ENCODE measurements at places on chromosomes 12 and 14.
A peak's percentile ranks its signal among the peaks of the same experiment; 100 is the strongest.

DNA sequence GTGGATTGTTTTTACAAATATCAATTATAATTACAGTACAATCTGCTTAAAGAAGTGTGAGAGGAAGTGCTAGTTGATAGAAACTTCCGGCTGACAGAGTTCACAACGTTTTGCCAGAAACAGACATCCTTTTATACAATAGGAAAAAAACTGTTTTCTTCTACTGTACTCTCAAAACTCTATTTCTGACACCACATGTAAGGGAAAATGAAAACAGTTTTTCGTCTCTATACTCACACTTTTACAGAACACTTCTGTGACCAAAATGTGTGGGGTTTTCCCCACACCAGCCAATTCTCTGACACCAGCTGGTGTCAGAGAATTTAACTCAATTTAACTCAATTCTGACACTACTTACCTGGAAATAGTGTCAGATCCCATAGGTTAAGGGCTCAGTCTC, 24.2 kb upstream of the HIF1A start:
- no peak for DNase-seq

DNA sequence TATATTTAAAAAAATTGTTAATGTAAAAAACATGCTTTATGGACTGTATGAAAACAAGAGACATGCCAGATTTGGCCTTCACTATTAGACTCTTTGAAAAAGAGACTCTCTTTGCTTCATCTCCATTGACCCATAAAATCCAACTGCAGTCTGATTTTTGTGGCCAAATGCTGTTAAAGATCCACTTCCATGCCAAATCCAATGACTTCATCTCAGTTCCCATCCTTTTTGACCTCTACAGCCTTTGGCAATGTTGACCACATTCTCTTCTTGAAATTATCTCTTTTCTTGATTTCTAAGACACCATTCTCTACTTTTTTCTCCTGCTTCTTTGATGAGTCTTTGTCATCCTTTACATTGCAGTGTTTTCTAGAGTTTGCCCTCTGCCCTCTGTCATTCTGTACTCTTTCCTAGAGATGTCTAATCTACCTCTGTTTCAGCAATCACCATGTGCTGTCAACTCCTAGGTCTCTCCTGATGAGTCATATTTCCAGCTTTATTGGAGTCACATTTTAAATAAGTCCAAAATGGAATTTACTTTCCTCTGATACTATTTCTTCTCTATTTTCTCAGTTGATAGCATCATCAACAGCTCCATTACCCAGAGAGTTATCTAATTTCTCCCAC, 2.4 kb downstream of the TMPRSS12 start:
- no peak for DNase-seq

DNA sequence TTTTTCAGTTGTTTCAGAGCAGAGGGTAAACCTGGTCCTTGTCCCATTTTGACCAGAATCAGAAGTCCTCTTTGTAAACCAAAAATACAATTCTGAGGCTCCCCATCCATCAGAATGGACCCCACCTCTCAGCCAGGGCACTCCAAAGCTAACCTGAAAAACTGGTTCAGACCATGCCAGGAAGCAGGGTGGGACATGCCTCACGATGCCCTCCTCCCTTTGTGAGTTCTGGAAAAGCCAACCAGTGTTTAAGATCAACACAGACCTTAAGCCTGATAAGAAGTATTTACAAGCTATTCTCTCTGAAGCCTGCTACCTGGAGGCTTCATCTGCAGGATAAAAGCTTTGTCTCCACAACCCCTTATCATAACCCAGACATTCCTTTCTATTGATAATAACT, 35.4 kb downstream of the TNFAIP2 start:
- DNase-seq, result no peak

GRCh38 chr14:59215322-59215721, 26.9 kb downstream of the DAAM1 start:
- DNase-seq, result peak; percentile 39

- peak; percentile 19 for DNase-seq
Observed at GRCh38 chr12:95859344-95859816, 628 bp downstream of the SNRPF start.

DNA sequence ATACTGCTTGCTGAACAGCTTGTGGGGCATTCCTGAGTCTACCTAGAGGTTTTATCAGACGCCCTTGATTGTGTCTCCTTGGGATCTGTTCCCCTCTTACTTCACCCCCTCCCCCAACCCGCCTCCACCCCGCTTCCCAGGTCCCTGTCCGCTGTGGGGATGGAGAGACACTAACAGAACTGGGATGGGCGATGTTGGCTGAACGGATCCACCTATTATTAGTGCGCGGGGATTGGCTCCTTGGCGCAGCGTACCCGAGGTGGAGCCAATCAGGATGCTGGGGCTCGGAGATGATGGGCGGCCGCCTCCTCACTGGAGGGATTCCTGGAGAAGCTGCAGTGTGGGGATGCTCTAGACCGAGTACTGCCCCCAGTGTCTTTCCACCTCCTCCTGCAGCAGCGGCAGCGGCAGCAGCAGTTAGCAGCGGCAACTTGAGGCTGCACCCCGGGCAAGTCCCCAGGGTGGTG, at the start of gene SYT1:
SYT1 (plus strand) TSS at position 372 of the 467 bp plus-strand sequence.
- peak; percentile 86 for DNase-seq

DNA sequence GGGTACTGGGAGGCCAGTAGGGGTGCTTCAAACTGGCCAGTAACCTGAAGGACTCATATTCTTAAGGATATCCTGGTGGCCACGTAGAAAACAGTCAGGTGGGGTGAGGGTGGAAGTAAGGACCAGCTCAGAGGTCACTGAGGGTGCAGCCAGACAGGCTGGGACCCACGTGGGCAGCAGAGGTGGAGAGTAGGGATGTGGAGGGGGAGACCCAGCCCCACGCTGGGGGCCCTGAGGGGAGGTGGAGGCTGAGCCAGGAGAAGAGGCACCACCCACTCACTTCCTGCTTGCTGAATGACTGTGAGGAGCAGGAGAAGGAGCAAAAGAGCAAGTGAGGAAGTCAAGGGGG, 12.6 kb upstream of the SERPINA3 start:
- DNase-seq, result peak; percentile 39

GRCh38 chr14:96574633-96575632, 72.8 kb downstream of the PAPOLA start:
- peak; percentile 71 for DNase-seq

- DNase-seq, result no peak
Observed at GRCh38 chr14:90500665-90501370, 104.0 kb downstream of the CALM1 start.

DNA sequence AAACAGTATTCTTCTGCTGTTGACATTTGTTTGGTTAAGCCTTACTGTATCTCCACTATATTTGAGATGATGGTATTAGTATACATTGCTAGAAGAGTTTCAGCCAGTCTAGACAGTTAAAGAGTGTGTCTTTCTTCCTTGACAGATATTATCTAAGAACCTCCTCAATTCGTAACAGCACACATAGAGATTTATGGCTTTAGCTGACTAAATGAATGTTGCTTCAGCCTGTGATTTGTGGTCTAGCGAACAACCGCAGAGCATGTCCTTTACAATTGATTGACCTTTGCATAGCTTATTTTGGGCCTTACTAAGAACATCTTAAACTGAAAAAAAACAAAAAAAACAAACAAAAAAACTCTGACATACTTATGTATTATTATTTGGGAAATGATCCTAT, 122.2 kb downstream of the DAAM1 start:
- no peak for DNase-seq

DNA sequence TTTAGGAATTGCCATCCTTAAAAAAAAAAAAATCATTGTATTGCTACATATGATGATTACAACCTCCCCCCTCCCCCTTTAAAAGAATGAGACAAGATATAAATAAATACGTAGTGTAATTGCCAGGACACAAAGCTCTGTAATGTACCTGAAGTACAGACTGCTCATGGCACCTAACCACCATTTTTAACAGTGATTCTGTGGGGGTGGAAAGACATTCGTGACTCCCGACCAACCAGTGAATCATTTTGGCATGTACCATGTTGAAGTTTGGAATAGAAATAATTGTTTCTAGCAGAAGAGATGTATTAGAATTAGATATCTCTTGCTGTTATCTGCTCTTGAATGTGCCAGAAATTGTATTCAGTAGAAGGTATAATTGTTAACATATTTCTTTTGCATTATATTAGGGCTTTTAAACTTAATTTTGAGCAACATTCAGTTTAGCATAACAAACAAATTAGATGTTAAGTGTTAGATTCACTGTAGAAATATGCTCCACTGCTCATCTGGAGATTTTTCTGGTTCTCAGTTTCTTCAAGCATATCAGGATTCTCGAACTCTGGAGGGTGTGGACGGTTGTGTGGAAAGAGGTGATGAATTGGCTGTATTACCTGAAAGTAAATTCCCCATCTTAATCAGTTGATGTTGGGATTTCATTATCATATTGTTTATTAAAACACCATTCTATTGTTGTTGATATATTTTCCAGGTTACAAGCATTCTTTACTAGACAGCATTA, 31.1 kb downstream of the FRS2 start:
- peak; percentile 31 for DNase-seq

- no peak for DNase-seq
Observed at GRCh38 chr12:87338681-87339080, 690.5 kb downstream of the C12orf50 start.

DNA sequence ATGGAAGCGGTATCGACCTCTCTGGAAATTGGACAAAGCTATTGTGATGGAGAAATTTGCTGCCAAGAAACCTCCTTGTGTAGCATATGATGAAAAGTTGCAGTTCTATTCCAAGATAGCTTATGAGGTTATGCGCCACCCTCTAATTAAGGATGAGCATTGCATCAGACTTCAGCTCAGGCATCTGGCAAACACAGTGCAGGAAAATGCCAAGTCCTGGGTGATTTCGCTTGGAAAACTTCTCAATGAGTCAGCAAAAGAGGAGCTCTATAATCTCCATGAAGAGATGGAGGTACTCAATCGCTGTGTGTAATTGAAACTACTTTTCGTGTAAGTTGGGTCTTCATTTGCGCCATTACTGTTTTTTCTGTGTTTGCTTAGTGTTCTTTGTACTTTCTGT, 51.2 kb downstream of the DNAH10 start:
- peak; percentile 36 for DNase-seq

- no peak for DNase-seq
Observed at GRCh38 chr12:23540572-23540971, 408.9 kb downstream of the SOX5 start.

GRCh38 chr12:47977046-47977771, 13.8 kb downstream of the TMEM106C start:
- DNase-seq, result no peak

DNA sequence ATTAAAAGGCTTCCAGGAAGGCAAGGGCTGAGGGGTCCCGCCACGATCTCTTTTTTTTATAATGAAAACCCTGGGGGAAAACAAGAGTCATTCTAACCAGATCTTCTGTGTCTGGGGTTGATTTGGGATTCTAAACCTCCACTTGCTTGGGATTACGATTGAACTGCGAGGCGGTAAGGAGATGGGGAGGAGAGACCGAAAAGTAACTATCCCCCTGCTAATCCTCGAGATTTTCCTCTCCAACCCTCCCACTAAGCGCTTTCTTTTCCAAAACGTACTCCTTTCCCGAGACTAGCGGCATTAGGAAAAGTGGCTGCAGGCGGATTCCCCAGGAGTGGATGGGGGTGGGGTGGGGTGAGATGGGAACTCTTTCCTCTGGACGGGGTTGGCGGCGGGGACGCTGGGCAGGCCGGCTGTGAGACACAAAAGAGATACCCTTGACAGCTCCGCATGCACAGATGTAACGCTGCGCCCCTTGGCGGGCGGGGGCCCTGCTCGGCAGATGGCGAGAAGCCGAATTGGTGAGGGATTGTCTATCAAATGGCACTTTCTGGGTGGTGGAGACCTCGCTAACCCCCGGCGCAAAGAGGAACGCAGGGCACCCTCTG, 830 bp upstream of the SRRM4 start:
- DNase-seq, result no peak

DNA sequence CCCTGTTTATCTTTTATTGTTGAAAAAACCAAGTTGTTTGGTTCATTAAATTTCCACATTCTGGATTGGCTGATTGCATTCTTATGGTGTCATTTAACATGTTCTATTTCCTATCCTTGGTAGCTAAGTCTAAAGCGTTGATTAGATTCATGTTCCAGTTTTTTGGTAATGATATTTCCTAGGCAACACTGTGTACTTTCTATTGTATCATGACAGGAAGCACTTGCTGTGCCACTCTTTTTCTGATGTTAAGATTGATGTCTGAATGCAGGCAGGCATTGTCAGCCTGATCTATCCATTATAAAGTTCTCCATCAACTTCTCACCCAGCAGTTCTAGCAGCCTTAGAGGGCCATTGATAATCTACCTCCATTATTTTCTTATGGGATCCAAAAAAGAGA, 91.1 kb upstream of the ARID2 start:
- DNase-seq, result no peak

DNA sequence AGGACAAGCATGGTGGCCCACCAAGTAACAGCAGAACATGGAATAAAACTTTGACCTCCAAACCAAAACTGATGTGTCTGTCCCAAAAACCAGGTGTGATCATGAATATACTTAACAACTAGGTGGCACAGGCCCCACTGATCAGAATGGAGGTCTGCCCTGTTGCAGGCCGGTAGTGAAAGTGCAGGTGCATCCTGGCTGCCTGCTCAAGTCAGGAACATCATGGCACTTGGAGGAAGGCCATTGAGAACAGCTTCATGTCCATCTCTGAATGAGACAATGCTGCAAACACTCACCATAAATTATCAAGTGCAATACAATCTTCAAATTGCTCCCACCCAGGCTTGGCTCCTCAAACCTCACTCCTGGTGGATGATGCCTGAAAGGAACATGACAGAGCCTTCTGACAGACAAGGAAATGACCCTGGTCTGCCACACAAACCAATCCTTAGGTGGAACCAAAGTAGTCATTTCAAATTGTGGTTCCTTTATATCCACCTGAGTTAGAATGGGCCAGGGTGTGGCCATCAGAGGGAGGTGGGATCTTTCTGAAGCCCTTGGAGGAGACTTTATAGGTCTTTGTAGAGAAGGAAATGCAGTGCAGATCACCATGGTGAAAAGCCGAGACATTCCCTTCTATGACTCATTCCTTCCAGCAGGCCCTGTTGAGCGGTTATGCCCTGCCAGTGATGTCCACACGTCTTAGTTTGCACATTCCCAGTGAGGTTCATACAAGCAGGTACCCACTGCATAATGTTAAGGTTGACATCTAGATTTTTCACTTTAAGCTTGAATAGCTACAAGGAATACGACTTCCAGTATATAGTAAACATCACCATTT, 36.0 kb downstream of the EGLN3 start:
- peak; percentile 90 for DNase-seq

Measured in fibroblast of pulmonary artery (primary cell).